ENCODE measurements at places on chromosomes 12 and 14.

- DNase-seq: no peak
Measured at GRCh38 chr12:105640761-105641160, 310.3 kb downstream of the C12orf75 start.

GRCh38 chr12:89521364-89522223 is 3.0 kb downstream of the GALNT4 start:
- no peak for DNase-seq

DNA sequence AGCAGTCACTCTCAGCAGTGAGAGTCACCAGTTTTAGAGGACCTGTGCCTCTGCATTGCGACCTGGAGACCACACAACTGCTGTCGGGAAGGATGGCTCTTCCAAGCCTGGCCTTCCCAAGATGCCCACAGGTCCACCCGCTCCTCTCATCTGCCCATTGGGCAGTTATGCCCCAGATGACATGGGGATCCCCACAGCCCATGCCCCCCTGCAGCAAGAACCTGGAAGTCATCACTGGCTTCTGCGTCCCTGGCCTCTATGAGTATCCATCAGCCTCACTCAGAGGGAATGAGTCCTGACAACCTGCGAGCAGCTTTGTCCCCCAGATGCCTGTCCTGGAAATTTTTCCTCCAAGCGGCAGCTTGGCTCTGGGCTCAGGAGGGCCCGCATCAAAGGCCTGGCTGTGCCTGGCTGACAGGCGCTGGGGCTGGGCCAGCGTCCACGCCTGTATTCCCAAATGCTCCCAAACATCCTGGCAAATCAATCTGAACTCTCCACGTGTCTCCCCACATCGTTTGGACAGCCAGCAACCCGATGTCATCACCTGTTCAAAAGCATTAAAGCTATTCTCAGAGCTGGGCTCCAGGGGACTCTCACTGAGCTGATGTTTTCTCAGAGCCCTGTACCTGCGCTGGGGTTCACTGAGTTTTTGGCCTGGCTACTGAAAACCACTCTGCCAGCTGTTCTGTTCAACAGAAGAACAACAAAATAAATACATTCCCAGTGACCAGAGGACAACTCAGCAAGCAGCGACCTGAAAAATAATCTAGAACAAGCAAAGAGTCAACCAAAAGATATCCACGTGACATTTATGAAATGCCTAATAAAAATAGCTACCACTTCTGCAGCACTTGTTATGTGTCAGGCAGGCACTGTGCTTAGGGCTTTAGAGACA is 57.8 kb downstream of the CLMN start:
- DNase-seq: no peak

DNA sequence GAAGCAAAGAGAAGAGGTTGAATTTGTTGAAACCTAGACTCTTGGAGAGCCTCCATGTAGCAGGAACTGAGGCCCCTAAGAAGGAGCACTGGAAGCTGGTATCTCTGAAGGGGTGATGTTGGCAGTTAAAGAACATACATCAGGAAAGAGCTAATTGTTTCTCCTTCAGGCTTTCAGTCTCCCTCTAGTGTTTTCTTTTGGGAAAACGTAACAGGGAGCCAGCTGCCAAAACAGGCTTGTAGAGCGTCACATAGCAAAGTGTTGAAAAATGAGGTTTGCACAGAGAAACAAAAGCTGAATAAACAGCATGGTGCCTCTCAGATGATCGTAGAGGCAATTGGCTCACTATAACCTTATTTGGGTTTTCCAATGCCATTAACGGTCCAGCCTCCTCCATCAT is 46.9 kb upstream of the CAND1 start:
- DNase-seq: no peak

GRCh38 chr12:40010899-40011774 is 94.7 kb downstream of the SLC2A13 start:
- DNase-seq: no peak

DNA sequence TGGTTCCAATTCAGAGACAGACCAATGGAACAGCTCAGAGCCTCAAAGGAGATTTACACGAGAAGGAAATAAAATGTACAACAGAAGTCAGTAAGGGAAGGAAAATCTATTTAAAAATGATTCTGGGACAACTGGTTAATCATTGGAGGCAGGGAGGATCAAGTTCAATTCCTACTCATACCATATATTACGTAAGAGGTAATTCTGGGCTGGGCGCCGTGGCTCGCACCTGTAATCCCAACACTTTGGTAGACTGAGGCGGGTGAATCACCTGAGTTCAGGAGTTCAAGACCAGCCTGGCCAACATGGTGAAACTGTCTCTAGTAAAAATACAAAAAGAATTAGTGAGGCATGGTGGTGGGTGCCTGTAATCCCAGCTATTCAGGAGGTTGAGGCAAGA is 36.7 kb upstream of the PITPNM2 start:
- DNase-seq: no peak

- no peak for DNase-seq
Measured at GRCh38 chr14:52076334-52076733, 7.5 kb upstream of the NID2 start.

DNA sequence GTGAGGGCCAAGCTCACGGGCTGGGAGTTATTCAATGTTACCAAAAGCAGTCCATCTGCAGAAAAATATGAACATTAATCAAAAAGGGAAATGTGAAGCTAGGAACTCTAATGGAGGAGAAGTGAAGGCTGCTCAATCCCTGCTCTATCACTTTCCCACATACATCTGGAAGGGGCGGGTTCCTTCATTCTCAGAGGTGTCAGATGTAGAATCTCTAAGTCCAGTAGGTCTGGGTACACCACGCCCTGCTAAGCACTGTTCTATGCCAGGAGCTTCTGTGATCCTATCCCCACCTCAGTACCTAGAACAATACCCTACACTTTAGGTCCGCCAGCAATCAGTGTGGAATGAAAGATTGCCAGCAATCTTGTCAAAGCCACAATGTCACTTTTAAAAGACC is 37.0 kb upstream of the ANO2 start:
- DNase-seq: no peak

DNA sequence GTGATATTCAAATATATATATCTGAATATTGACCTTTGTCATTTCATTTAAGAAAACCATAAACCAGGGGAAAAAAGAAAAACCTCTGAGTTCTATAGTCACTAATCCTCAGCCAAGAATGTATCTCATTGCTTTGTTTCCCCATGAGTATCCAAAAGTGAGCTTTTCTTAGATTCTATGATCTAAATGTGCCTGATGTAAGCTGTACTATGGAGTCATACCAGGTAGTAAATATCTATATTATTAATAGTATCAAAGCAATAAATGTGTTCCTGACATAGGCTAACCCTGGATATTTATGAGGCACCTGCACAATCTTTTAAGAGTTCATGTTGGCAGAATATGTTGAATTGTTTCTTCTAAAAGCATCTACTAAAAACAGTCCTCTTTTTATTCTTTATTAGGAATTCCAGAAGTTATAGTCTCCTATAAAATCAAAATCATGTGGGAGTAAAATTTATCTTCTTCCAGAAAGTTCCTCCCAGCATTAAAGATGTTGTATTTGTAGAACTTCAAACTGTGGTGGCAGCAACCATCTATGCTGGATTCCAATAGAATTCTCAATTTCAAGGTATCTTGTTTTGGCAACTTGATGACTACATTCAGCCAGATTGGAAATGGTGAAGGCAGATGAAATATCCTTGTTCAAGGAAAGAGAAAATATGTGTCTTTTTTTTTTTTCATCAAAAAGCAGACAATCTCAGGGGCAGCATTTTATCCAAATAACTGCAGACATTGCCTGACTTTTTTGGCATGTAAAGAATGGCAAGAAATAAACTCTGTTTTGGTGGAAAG is 139.7 kb upstream of the RASSF8 start:
- DNase-seq: no peak

- no peak for DNase-seq
Measured at GRCh38 chr12:90826036-90826435, 128.9 kb downstream of the CCER1 start.

DNA sequence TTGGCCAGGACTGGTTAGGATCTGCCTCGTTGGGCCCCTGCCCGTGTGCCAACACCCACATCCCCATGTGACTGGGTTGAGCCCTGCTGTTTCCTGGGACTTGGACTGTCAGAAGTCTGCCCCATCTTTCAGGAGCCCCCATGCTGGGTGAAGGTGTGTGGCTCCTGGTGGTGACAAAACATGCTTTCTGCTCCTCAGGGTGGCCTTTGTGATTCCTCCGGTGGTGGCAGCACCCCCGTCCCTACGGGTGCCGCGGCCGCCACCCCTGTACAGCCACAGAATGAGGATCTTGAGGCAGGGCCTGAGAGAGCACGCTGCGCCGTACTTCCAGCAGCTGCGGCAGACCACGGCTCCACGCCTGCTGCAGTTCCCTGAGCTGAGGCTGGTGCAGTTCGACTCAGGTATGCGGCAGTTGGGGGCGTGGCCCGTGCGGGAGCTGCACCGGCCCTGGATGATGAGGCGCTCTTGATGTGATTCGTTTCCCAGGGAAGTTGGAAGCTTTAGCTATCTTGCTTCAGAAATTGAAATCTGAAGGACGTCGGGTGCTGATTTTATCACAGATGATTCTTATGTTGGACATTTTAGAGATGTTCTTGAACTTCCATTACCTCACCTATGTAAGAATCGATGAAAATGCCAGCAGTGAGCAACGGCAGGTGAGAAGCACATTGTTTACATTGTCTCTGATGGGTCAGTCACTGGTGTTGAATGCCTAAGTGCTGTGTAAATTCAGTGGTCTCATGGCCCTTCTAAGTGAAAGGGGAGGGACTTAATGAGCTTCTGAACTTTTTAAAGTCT is 80.0 kb downstream of the EP400 start:
- DNase-seq: no peak

- no peak for DNase-seq
Measured at GRCh38 chr14:30958555-30959407, 66.7 kb upstream of the AP4S1 start.

DNA sequence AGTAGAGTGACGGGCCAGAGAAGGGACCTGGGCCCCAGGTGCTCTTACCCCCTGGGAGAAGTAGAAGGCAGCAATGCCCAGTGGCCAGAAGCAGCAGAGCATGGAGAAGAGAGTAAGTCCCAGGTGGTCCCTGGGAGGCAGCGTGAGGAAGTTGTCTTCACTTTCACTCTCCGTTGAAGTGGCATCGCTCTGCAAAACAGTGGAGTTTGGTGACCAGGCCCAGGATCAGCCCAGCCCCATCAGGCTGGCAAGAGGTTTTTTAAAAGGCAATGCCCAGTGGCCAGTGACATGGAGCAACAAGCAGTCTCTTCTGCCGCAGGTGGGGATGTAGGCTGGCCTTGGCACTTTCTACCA is 18.2 kb downstream of the SYNDIG1L start:
- no peak for DNase-seq

GRCh38 chr12:57254506-57255280 is 3.7 kb upstream of the STAC3 start:
- no peak for DNase-seq

- DNase-seq: no peak
Measured at GRCh38 chr14:50775357-50775756, 55.6 kb downstream of the NIN start.

All from Right ventricle myocardium inferior (tissue), 1 donor.